Adipocyte (in vitro differentiated cells): ENCODE measurements at places on chromosomes 2 and 18.
A peak's percentile ranks its signal among the peaks of the same experiment; 100 is the strongest.

DNA sequence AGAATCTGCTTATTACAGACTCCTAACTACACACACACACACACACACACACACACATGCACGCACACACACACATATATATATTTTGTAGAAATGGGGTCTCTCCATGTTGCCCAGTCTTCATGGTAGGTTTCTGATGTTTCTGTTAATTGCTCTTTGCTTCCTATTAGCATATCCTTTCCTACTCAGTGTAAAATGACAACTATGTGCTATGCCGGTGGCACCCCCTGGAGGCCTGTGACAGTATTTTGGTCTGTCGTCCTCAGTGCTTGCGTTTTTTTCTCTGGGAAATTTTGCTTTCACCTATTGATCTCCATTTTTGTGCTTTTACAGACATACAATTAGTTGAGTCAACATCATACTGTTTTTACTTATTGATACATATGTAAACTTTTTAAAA lies 322.1 kb downstream of the LRRTM1 start:
- no peak for DNase-seq

- no peak for DNase-seq
Measured at GRCh38 chr18:57836557-57836956, 33.4 kb upstream of the ATP8B1 start.

DNA sequence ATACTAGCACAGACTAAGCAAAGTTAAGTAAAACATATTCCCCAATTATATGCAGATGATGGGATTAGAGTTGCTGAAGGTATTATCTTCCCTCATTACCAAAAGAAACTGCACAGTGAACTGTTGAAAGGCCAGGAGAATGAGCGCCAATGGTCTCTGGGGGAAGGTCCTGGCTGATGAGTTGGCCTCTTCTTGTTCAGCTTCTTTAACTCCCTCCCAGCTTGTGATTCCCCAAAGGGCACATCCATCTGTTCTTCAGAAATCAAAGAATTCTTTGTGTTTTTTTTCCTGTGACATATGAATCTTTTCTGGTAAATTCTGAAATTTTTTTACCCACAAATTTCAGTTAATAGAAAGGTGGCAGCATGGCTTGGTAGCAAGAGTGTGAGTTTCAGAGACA lies 667.6 kb downstream of the CNTNAP5 start:
- DNase-seq, result no peak

DNA sequence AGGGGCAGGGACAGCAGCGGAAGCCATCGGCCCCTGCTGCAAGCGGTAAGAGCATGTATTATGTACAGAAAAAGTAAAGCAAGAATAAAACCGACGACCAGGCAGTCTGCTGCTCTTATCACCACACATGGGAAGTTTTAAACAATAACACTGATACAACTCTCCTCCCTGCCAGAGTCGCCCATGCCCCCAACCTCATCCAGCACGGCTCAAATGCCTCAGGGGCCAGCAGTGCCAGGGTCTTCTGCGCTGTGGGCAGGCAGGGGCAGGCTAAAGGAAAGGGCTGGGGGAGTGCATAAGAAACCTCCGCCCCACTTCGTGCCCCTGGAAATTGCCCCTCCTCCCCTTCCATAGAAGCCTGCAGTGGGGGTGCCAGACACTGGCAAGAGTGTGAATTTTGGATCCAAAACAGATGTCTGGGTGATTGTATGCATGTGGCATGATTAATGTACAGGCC lies 10.1 kb downstream of the TEX51 start:
- DNase-seq, result no peak

- no peak for DNase-seq
Measured at GRCh38 chr2:146934921-146935320, 909.9 kb upstream of the ACVR2A start.

GRCh38 chr2:24702800-24703199 lies 90.4 kb downstream of the PTRHD1 start:
- DNase-seq, result peak; percentile 69

DNA sequence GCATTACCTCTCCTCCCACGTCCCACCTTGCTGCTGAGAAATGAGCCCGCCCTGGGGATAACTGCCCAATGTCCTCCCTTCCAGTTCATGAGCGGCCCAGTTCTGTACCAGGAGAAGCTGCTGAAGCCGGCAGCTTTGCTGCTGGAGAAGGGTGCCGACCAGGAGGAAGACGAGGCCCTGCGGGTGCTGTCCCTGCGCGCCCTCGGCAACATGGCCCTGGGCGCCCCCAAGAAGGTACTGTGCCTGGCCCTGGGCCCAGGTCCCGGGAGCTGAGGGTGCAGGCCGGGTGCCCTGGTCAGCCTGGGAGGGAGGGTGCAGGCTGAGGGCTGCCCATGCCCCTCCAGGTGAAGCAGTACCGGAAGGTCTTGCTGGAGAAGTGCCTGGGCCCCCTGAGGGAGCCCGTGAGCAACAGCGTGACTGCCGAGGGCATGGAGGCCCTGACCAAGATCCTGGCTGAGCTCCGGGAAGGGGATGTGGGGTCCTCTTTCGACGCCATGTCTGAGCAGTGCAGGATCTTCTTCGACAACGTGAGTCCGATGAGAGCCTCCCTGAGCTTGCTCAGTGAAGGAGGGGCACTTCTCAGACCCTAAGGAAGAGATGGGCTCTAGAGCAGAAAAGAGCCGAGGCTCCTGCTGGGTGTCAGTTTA lies 25.7 kb downstream of the HJURP start:
- DNase-seq, result no peak

- no peak for DNase-seq
Measured at GRCh38 chr2:83784315-83784714, 674.8 kb downstream of the SUCLG1 start.

- DNase-seq, result no peak
Measured at GRCh38 chr2:96880891-96881273, 11.0 kb upstream of the SEMA4C start.

DNA sequence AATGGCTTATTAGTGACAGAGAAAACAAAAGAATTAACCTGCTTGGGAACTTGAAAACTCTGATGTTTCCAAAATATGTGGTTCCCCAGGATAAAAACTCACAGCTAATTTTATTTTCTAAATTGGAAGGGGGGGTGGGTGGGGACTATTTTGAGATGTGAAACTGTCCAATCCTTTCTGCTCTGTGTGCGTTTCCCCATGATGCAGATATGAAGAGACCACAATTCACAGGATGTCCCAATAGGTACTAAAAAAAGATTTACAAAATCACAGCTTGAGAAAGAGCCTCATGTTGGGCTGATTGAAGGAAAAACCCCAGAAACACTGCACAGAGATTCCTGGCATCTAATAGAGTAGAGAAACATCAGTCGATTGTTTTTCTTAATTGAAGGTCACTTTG lies 273.2 kb downstream of the ARHGAP15 start:
- DNase-seq, result no peak

DNA sequence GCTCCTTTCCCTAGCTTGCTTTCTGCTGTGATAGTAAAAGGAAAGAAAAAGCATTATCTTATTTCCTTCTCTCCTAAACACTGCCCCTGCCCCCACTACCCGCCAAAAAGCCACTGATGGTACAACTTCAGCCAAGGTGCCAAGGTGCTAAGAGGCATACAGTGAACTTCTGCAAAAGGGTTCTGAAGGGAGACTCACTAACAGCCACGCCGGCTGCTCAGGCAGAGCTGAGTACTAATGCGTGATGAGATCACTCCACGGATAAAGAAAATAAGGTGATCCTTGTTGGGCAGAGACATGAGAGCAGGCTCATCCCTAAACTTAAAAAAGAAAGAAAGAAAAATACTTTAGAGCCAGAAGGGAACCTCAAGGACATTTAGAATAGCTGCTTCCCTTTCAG lies 60.5 kb upstream of the PXDN start:
- DNase-seq, result no peak

DNA sequence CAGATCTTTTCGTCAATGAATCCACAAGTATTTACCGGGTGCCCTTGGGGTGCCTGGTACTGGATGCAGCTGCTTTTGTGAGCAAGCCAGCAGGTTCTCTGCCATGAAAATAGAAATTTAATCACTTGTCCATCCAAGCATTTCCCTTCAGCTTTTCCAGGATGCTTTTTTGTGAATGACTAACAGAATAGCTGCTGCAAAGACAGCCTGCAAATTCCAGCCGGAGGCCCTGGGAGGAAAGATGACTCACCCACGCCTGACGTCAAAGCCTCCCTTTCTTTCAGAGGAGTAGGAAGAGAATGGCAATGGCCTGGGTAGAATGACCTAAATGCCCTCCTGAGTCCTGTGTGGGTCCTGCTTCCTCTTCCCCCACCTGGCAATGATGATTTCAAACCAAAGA lies 111.9 kb downstream of the AP1S3 start:
- peak; percentile 98 for DNase-seq

DNA sequence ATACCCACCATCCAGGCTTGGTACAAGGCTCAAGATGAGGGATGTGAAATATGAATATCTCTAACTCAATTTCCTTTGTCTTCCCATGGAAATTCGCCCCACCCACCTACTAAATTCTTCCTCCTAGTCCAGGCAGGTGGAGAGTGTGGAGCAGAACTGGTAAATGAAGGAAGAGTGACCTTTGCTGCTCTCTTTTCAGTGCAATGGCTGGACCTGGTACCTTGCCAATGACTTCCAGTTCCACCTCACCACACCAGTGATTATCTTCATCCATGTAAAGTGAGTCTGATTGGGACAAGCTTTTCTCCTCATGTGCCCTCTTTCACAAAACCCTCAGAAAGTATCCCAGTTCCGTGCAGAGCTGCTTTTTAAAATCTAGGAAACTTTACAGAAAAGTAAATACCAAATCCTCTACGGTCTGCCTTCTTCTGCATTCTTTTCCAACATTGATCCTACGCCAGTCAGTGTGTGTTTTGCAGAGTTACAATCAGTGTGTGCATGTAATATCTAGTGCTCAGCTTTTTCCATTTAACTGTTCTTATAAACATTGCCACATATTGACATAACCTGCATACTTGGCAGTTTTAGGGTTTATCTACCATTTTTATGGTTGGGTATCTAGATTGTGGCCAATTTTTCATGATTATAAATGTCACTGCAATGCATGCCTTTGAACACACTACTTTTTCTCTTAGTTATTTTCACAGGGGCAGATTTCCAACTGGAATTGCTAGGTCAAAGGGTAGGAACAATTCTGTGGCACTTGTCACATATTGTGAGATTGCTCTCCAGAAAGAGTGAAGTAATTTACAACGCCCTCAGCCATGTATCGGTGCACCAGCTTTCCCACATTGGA lies 86.5 kb upstream of the SEC11C start:
- peak; percentile 89 for DNase-seq

GRCh38 chr2:99382143-99382542 lies 45.0 kb downstream of the EIF5B start:
- DNase-seq, result no peak

- no peak for DNase-seq
Measured at GRCh38 chr2:112910219-112910618, 746 bp upstream of the IL37 start.

DNA sequence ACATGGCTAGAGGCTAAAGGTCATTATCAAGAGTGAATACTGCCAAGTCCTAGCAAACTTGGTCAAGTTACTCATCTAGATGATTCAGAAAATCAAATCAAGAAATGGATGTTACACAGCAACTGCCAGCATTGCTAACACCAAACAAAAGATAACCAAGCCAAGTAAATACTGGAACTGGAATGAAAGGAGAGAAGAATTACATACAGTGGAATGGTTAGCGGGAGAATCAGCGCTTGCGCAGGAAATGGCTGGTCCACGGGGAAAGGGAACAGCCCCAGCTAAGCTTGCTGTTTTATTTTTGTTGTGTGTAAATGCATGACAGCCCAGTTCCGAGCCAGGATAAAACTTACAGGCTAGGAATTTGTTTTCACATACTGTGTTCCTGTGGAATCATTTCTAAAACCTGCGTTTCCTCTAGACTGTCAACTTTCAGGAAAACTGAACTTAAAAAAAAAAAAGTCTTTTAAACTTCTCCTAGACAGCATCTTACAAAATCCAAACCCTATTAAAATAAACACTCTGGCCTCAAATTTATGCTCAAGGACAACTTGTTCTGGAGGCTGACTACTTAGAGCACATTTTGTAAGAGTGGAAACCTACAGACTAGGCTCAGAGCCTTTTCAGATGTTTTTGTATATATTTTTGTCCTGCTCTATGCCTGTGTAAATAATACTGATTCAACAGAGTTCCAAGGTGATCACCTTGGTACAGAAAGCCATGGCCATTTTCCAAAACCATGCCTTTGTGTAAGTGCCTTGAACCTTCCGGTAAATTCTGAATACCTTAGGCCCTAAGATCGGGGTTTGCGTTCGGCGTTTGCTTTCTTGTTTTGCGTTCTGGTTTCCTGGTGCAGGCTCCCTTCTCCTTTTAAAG lies 30.7 kb upstream of the TXNDC2 start:
- DNase-seq, result peak; percentile 79

DNA sequence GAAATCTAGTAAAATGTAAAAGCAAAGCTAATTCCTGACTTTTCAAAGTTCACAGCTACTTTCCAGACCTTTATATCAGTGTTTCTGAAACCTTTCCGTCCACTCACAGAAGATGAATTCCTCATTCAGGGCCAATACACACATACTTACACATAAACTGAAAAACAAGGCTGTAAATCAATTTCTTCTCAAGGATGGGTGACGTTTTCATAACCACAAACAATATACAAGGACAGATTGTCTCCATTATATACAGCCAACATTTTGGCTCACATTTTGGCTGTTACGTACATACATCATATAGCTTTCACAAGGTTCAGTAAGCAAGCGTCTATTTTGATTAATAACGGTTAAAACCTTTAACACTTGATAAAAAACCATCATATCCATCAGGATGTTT lies 1.4 kb downstream of the RPRD1A start:
- peak; percentile 41 for DNase-seq

DNA sequence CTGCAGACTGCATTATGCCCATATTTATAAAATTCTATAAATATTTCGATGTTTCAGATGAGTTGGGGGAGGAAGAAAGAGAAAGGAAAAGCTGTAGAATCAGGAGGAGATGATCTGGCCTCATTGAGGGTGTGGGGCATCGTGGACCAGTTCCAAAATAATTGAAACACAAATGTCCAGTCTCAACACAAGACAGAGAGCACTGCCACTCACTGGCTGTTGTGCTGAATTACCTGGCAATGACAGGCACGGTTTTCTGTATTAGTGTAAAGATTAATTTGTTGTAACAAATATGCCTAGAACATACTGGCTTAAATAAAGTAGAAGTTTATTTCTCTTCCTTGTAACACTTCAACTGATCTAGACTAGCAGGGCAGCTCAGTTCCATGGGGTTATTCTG lies 24.1 kb downstream of the POLE4 start:
- DNase-seq, result no peak

DNA sequence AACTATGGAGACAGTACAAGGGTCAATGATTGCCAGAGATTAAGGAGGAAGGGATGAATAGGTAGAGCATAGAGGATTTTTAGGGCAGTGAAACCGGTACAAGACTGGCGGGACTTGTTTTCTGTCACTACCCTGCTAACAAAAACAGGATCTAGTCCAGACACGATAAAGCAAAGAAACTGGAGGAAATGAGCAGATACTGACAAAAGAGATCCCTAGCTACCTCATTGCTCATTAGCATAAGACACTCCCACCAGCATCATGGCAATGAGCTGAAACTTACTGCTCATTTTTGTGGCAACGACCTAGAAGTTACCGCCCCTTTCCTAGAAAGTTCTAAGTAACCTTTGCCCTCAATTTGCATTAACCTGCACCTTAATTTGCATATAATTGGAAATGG lies 131.2 kb downstream of the ETAA1 start:
- DNase-seq, result no peak

- peak; percentile 10 for DNase-seq
Measured at GRCh38 chr2:239249776-239250175, 151.0 kb downstream of the HDAC4 start.
